ENCODE measurements at places on chromosomes 12 and 14.

GRCh38 chr12:56040151-56040550 is 1.6 kb upstream of the RPS26 start:
- no peak for DNase-seq

DNA sequence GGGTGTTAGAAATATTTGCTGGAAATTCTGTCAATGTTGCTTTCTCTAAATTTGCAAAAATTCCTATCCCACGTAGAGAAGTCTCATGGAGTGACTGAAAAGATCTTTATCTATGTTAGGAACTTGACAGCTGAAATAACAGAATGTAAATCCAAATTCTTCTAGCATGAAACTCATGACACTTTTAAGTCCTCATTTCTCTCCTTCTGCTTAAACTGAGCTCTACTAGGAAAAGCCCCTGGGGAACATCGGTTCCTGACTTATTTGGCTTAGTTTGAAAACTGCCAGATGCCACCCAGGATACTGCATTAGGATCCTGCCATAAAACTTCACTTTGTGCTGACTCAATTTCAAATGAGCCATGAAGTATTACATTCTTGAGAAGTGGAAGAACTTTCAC is 426.0 kb downstream of the GALC start:
- DNase-seq: no peak

DNA sequence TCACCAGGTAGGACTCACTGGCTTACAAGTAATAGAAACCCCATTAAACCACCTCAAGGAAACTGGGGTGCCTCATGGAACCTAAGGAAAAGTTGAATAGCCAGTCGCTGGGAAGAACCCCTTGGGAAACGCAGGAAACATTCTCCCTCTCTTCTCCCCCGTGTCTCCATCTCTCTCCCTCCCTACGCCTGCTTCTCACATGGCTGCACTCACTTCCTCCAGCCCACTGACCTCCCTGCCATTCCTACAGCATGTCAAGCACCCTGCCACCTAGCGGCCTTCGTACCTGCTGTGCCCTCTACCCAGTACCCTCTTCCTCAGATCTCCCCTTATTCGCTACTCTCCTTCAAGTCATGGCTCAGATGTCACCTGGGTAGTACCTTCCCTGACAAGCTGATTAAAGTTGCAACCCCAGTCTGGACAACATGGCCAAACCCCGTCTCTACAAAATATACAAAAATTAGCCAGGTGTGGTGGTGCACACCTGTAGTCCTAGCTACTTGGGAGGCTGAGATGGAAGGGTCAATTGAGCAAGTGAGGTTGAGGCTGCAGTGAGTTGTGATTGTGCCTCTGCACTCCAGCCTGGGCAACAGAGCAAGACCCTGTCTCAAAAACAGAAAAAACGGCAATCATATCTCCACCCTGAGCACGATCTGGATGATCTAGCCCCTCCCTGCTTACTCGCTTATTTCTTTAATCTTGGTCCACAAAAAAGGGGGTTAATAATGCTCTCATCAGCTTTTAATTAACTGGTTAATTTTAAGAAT is 6.4 kb upstream of the DTX1 start:
- no peak for DNase-seq

DNA sequence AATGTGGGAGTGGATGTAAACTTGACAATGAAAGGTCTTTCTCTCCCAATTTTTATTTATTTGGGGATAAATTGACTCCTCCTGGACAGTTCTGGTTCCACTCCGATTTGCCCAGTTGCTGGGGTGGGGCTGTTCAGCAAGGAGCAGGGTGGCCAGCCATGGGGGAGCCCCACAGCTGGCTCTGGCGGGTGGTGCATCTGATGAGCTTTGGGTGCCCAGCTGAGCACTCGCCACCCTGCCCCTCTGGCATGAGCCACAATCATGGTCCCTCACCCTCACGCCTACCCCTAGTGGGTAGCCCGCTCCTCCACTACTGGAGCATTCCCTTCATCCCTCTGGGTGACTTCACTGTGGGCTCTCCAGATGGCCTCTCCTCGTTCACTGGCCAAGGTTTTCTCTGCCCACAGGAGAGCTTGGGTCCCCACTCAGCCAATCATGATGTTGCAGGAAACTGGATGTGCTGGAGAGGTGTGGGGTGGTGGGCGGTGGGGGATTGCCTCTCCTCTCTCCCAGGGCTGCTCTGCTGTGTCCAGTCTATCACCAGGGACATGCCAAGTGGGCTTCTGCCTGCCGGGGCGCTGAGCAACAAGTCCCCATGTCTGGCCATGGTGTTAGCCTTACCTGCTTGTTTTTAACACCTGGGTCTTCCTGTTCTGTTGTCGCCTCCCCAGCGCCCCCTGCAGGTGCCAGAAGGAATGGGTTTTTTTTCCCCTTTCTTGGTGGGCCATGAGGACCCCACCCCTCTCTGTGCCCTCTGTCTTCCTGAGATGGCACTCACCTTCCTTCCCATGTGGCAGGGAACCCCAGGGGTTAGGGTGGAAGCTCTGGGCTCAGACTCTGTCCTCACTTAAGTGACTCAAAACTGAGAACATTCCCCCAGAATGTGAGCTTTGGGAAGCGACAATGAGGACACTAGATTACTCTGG is 3.4 kb downstream of the CYP46A1 start:
- DNase-seq: no peak

DNA sequence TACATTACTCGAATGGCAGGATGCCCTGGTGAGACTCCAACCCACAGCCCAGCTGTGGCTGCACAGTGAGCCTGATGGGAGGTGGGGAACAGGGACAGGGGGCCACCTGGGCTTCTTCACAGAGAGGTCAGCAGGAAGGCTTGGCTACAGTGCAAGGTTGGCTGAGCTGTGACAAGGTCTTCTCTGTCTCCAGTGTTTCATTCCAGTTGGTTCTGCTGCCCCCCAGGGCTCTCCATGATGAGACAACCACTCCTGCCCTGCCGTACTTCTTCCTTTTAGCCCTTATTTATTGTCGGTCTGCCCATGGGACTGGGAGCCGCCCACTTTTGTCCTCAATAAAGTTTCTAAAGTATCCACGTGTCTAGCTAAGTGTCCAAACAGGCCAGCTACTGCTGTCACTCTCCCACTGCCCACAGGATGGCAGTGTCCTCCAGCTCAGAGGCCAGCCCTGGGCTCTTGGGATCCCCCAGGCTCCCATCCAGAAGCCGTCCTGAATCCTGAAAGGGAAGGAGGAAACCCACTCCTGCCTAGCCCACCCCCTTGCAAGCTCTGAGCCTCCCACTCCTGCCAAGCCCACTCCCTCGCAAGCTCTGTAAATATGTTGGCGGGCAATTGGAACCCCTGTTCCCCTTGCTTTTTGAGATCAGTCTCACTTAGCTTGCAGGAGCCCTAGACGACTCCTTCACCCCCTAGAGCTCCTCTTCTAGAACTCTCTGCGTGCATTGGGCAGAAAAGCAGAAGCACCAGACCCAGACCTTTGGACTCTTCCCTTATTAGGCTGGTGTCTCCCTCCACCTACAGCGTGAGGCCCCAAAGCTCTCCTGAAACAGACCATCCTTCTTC is 5.4 kb downstream of the C1QL4 start:
- peak; percentile 11 for DNase-seq

GRCh38 chr12:117507548-117507947 is 146.1 kb upstream of the NOS1 start:
- no peak for DNase-seq

GRCh38 chr12:52209321-52209720 is 17.5 kb upstream of the KRT80 start:
- DNase-seq: no peak

- no peak for DNase-seq
These were observed 58.0 kb downstream of the EEA1 start for GRCh38 chr12:92871116-92871515.

DNA sequence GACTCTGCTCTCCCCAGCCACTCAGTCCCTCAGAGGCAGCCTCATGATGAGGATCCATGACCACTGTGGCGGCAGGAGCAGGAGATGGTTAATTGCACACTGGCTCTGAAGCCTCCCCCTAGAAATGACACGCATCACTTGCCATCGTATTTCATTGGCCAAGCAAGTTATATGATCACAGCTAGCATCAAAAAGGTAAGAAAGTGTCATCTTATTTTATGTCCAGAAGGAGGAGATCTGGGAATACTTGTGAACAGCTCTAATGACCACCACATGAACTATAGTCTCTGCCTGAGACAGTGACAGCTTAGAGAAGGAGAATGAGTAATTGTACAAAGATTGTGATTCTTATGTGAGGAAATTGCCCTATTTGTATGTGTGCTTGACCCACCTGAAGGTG is 363.4 kb downstream of the NUAK1 start:
- no peak for DNase-seq

DNA sequence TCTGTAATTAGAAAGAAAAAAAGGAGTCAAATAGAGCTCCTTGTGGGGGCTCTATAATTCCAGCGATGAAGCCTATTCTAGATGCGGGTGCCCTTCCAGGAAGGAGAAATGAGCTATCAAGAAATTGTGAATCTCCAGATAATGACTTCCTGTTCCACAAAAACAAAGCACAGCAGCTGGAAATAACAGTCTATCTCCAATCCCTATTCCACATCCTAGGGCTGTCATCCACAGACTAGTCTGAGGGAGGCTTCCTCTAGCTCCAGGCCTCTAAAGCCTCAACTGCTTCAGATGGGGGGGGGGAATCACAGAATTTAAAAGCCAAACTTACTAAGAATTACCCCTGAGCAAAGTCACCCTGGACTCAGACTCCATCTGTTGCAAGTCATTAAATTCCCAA is 77.4 kb upstream of the GTF2A1 start:
- no peak for DNase-seq

- DNase-seq: no peak
These were observed 144.2 kb downstream of the C12orf75 start for GRCh38 chr12:105474672-105475071.

Measured in caudate nucleus (tissue), 63 donors.